ENCODE measurements at places on chromosomes 5 and 9. TPM values are rescaled to one million over a fixed set of nuclear protein-coding genes. Genes with fewer than 3 reads are reported as not detected.

- DNase-seq: no peak
These were observed 19.7 kb downstream of the NR5A1 start for GRCh38 chr9:124487260-124488182.

GRCh38 chr5:106459541-106459940 is 1211.2 kb downstream of the EFNA5 start:
- DNase-seq: no peak

DNA sequence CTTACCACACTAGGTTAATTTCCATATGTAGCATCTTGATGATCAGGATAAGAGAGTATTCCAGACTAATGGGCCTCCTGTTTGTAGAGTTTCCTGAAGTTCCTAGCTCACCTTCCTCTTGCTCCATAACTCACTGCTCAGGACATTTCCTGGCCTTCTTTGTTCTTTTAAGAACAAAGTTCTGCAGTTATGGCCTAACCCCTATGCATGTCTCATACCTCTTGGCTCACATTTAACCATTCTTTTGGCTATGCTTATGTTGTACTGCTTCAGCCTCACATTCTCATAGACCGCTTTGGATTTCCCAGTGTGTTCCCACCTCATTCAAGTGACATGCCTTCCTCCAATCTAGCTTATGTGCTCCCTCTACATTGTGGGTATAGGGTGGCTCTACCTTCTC is 40.5 kb upstream of the HMGCS1 start:
- no peak for DNase-seq

DNA sequence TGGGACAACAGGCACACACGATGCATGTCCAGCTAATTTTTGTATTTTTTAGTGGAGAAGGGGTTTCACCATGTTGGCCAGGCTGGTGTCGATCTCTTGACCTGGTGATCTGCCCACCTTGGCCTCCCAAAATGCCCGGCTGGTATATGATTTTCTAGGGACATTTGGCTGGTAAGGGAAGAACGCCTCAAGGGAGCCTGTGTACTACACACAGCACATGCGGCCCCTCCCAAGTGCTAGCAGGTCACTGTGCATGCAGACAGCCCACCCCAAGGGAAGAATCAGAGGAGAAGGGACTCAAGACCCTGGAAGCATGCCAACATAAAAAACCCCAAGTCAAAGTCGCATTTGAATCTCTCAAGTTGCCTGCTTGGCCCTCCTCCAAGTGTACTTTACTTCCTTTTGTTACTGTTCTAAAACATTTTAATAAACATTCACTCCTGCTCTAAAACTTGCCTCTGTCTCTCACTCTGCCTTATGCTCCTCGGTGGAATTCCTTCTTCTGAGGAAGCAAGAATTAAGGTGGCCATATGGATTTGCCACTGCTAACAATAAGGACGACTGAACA is 24.3 kb upstream of the OTULINL start:
- DNase-seq: no peak

Gene DMRT3
- total RNA-seq: not detected

- no peak for DNase-seq
These were observed 1767.7 kb downstream of the EFNA5 start for GRCh38 chr5:105903069-105903468.

All from activated CD8-positive, alpha-beta T cell treated with anti-CD3 and anti-CD28 coated beads, Interleukin-2, amount 10 ng/mL, durations not matched to agents 7 days and 5 days (primary cell).